CD4-positive, alpha-beta T cell (primary cell): ENCODE measurements at places on chromosomes 2 and 18.

- no peak for DNase-seq
These were observed 17.3 kb downstream of the MAP3K20 start for GRCh38 chr2:173092844-173093402.

DNA sequence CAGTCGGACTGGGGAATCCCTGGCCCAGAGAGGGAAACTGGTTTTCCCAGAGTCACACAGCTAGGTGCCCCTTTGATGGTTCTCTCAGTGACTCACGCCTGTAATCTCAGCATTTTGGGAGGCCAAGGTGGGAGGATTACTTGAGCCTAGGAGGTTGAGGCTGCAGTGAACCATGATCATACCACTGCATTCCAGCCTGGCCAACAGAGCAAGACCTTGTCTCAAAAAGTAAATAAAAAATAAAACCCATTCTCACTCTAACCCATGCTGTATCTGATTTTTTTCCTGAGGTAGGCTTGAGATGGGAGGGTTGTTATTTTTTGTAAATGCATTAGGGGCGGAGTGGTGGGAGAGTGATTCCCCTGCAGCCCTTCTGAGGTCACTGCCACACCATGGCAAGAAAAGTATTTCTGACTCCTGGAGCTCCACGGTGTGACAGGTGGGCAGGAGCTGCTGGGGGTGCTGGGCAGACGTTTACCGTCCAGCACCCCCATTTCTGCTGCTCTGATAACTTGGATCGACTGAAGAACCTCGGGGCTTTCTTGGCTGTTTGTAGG, 60.3 kb downstream of the HPCAL1 start:
- no peak for DNase-seq

DNA sequence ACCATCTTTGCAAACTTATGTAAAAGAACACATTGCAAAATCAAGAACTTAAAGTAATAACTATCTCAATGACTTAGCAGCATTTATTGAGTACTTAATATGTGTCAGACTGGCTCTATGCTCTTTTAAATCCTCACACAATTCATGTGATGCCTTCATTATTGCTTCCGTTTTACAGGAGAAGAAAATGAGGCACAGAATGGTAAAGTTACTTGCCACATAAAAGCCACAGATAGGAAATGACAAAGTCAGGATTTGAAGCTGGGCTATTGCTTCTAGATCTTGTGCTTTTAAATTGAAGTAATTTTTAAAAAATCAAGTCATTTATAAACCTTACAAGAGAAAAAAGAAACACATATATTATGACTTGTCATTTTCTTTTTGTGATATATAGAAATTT, 174.2 kb downstream of the WDR7 start:
- no peak for DNase-seq

GRCh38 chr2:182717416-182717815, 1.4 kb downstream of the DNAJC10 start:
- no peak for DNase-seq
